Pancreas (tissue), 10 donors: ENCODE measurements at places on chromosomes 2 and 18. TPM values are rescaled to one million over a fixed set of nuclear protein-coding genes. Genes with fewer than 3 reads are reported as not detected.

- H3K4me1 ChIP-seq = peaks cover 35% of the 10 kb centered on the region
- H3K27me3 ChIP-seq = no peaks in the 10 kb centered on the region
- H3K27ac ChIP-seq = no peak overlapping the region
- no peak overlapping the region for H3K4me3 ChIP-seq
These were observed 61.3 kb downstream of the IRS1 start for GRCh38 chr2:226738191-226738820.

- no peaks in the 10 kb centered on the region for H3K27me3 ChIP-seq
- DNase-seq = no peak
- H3K4me1 ChIP-seq = no peaks in the 10 kb centered on the region
- H3K4me3 ChIP-seq = no peak overlapping the region
These were observed 307.2 kb downstream of the FBXO15 start for GRCh38 chr18:73840319-73840945.

- no peak overlapping the region for H3K4me3 ChIP-seq
- no peaks in the 10 kb centered on the region for H3K36me3 ChIP-seq
- H3K4me1 ChIP-seq = no peaks in the 10 kb centered on the region
- no peaks in the 10 kb centered on the region for H3K27me3 ChIP-seq
- DNase-seq = no peak
These were observed 210.5 kb downstream of the BCL2 start for GRCh38 chr18:63109022-63109421.

GRCh38 chr2:222000326-222000725 lies 298.5 kb downstream of the PAX3 start:
- no peak overlapping the region for H3K27ac ChIP-seq
- no peak overlapping the region for H3K4me3 ChIP-seq
- peaks cover 4% of the 10 kb centered on the region for H3K27me3 ChIP-seq

DNA sequence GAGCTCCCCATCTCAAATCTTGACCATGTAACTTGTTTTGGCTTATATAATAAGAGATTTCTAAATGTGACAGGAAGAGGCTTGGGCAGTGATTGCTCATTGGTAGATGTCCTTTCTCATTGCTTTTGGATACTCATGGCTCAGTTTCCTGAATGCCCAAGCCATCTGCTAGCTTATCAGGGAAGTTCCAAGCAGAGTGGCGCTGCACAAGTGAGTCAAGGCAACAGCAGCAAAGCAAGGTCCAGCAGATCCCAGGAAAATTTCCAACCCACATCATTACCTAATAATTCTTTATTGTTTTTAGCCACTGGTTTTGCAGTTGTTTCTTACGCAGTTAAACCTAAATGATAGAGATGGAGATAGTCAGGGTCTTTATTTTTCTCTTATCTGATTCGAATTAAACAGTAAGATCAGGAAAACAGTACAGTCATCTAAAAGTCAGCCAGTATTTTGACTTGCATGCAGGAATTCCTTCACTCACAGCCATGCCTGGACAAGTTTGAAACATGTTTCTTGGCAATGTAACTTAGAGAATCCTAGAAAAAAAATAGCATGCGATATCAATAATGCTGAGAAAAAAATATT lies 349.7 kb upstream of the TMEFF2 start:
- H3K4me1 ChIP-seq = no peaks in the 10 kb centered on the region
- H3K27ac ChIP-seq = no peak overlapping the region
- H3K4me3 ChIP-seq = no peak overlapping the region
- DNase-seq = no peak

DNA sequence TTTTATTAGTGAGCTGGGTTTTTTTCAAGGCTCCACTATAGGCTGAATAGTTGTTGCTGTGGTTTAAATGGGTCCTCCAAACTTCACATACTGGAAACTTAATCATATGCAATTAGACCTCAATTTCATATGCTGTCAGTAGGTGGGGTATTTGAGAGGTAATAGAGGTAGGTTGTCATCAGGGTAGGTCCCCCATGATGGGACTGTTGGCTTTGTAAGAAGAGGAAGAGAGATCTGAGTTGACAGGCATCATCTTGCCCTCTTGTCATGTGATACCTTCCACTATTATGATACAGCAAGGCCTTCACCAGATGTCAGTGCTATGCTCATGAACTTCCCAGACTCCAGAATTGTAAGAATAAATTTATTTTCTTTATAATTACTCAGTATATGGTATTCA lies 819.4 kb downstream of the LRP1B start:
- no peaks in the 10 kb centered on the region for H3K36me3 ChIP-seq
- no peak overlapping the region for H3K27ac ChIP-seq
- H3K27me3 ChIP-seq = no peaks in the 10 kb centered on the region
- DNase-seq = no peak
- no peaks in the 10 kb centered on the region for H3K4me1 ChIP-seq

- no peak for DNase-seq
- H3K4me1 ChIP-seq = no peaks in the 10 kb centered on the region
- H3K27ac ChIP-seq = no peak overlapping the region
- H3K36me3 ChIP-seq = no peaks in the 10 kb centered on the region
These were observed 143.7 kb upstream of the SYT4 start for GRCh38 chr18:43420950-43421349.

- no peak for DNase-seq
- H3K27ac ChIP-seq = no peak overlapping the region
- no peak overlapping the region for H3K4me3 ChIP-seq
- no peaks in the 10 kb centered on the region for H3K4me1 ChIP-seq
These were observed 22.1 kb downstream of the TNP1 start for GRCh38 chr2:216837740-216838139.

DNA sequence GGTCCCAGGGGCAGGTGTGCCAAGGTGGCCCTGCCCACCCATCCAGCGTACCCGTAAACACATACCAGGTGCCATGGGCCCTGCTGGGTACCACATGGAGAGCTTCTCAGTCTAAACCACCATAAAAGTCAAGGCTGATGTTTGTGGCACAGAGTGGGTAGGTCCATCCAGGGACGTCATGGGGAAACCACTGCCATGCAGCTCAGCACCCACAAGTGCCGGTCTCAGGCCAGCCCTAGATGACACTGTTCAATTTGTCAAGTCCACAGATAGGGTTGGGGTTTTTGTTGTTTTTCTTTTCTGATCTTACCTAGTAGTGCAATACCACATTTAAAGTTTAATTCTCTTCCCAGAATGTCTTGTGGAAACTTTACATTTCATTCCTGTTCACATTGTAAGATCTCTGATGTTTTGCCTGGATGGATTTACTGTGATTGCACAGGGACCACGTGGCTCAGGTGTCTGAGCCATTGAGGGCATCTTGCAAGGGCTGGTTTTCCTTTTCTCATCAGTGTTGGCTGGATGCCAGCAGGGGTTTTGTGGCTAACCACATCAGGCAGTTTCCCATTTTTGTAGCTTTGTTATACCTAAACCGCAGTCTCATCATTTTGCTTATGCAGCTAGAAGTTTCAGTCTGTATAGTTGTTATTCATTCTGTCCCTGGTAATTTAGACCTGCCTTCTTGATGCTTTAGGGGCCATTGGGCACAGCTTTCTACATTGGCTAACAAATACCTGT lies 64.7 kb downstream of the STK25 start:
- H3K36me3 ChIP-seq = peaks cover 38% of the 10 kb centered on the region
- no peak overlapping the region for H3K4me3 ChIP-seq
- no peak for DNase-seq

GNAL gene
- 0.64 TPM for total RNA-seq

MC5R gene
- not detected for total RNA-seq

AQP4 gene
- 0.46 TPM for total RNA-seq

RAMP1 gene
- total RNA-seq = 59.7 TPM
